Testis (tissue), 5 donors: ENCODE measurements at places on chromosomes 4 and X.

DNA sequence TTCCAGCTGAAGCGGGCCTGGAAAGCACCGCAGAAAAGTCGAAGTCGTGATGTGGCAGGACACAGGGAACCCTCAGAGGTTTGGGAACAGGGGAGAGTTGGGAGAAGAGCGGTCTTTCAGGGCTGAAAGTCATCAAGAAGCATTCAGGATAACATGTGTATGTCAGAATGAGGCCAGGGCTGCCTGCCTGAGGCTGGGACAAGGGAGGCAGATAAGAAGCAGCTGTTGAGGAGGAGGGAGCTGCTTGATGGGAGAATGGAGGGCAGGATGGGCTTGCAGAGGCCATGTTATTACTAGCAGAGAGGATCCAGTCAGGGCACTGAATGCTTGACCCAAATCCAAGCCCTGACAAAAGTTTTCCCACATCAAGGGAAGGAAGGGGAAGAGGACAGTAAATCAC is 132.0 kb downstream of the ATG4A start:
- DNase-seq: no peak

DNA sequence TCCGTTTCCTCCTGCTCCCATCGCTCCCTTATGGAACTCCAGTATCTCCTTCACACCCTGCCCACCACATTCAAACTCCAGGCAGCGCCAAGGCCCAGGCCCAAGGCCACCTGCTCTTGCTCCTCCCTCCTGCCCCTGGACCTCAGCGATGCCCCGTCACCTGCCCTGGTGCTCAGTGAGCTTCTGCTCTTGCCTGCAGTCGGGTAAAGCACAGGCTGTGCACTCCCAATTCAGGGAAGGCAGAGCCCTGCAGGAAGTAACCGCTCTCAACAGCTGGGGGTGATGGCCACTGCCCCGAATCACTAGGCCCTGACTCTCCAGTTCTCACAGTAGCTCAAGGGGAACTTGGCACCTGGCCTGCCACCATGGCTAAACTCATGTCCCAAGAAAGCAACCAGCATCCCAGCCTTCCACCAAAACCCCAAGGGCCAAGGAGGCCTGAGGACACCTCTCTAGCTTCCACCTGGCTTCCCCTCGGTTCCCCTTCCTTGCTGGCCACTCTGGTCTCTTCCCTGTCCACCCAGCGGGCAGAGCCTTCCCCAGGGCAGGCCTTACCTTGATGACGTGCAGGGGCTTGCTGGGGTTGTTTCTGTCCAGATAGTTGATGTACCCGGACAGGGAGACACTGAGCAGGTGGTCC is 29.3 kb downstream of the WDR1 start:
- no peak for DNase-seq

DNA sequence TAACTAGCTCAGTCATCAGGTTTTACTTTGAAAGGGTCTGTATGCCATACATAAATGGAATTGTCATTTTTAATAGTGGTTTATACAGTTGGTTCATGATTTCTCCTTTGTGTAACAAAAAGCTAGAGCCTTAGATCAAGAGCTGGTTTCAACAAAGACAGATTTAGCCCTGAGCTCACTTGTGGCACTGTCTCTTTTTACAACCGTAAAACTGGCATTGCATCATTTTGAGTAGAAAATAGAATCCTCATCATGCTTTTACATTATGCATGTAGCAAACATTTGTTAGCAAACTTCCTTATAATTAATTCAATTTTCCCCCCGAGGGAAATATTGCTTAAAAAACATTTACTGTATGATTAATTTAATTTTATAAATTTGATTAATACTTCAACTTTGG is 1871.5 kb downstream of the ARAP2 start:
- no peak for DNase-seq

GRCh38 chr4:32117693-32118092 is 1397.5 kb downstream of the PCDH7 start:
- no peak for DNase-seq

- no peak for DNase-seq
These were observed 135.6 kb downstream of the FBXO8 start for GRCh38 chr4:174147863-174148262.

- DNase-seq: no peak
These were observed 133.4 kb downstream of the OPHN1 start for GRCh38 chrX:68299898-68300297.

DNA sequence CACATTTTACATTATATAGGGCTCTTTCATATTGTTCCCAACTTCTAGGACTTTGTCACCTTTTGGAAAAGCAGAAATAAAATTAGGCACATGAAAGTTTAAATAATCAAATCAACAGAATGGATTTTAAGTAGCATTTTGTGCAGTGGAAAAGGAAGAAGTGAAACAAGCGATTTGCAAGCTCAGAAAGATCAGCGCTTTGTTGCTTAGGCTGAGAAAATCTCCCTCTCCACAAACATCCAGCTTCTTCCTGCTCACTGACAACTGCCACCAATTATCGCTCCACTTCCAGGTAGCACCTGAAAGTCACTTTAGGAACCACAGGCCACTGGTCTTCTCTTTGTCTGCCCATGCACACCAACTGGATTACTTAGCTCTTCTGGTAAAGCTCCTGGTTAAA is 2.0 kb upstream of the PDK3 start:
- no peak for DNase-seq

DNA sequence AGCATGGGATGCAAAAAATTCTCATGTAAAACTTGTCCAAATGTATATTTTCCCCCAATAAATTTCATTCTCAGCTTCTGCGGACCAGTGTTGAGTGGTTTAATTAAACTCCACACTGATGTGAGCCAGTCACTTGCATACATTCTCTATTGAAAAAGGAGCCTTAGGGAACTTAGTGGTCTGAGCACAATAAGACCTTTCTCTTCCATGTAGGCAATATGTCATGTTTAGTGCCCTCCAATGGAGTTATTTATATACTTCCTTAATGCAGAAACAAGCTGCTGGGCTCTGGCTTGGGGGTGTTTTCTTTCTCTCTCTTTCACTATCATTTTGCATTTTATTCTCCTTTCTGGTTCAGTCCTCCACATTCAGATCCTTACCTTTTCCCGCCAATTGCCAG is 196.9 kb downstream of the ANAPC10 start:
- DNase-seq: no peak

DNA sequence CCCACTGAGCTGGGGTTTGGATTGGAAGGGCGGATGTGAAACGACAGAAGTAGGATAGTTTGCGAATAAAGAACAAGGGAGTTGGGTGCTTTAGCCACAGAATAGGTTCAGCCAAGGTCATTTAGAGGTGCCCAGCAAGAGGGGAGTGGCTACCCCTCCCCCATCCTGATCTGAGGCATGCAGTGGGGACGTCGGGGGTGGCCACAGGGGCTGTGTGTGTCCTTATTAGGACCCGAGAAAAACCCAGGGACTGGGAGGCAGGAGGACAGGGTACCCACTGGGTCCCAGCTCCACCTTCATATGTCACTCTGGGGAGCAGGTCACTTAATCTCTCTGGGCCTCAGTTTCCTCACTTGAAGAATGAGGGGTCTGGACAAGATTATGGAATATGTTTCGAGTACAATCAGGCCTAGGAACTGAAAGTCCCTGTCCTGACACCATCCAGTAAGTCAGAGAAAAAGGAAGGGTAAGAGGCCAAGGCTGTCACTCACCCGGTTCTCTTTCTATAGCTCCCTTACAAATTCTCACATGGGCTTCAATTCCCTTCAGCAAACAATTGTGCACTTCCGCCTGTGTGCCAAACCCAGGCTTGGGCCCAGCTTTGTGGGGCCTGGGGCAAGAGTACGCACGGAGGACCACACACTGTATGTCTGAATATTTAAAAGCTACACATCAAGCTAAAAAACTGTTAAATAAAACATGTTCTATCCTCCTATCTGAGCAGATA is 4.2 kb upstream of the NYX start:
- no peak for DNase-seq

DNA sequence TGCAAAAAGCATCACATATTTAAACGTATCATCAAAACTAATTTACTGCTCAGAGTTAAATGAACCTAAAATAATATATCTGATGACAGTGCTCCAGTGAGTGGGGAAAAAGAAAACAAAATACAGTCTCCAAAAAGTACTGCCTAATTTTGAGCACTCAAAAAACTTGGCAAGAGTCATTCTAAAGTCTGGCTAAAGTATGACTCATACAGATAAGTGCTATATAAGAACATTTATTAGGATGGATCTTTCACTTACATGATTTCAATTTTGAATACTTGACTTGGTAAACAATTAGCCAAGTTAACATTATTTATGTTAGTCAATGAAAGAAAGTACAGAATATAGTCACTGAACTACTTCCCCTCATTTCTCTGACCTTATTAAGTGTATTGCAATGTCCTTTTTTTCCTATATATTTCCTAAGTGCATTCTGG is 27.2 kb downstream of the FBXO8 start:
- DNase-seq: no peak

DNA sequence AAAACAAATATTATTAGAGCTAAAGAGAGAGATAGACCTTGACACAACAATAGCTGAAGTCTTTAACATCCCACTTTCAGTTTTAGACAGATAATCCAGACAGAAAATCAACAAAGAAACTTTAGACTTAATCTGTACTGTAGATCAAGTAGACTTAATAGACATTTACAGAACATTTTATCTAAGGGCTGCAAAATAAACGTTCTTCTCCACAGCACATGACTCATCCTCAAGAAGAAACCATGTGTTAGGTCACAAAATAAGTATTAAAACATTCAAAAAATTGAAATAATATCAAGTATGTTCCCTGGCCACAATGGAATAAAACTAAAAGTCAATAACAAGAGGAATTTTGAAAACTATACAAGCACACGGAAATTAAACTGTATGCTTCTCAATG is 1510.3 kb upstream of the PCDH10 start:
- DNase-seq: no peak

DNA sequence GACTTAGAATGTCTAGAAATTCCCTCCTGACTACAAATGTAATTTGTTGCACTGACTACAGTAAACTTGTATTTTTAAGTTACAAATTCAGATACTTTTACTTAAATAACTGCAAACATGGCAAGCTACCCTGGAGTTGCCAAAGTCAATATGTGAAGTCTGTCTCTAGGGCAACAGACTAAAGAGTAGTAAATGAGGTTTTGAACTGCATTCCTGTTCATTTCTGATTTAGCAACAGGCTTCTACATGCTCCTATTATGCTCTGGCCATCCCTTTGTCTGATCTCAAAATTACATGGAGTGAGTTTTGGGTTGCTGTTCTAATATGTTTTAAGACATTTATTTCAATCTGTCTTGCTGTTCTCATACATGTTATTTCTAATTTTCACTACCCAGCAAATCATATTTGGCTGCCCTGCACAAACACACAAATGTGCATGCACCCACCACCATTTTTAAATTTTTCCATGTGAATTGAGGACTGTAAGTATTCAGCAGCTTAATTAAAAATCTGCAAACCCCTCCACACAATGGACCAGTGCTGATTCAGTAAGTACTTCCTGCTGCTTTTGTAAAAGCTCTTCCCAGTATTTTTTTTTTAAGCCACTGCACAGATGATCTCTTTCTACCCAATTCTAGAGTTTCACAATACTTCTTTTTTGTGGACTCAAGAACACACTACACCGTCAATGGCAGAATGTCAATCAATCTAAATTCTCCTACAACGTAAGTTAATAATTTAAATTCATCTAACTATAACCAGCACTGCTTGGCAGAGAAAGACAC is 26.7 kb downstream of the SH3RF1 start:
- no peak for DNase-seq

DNA sequence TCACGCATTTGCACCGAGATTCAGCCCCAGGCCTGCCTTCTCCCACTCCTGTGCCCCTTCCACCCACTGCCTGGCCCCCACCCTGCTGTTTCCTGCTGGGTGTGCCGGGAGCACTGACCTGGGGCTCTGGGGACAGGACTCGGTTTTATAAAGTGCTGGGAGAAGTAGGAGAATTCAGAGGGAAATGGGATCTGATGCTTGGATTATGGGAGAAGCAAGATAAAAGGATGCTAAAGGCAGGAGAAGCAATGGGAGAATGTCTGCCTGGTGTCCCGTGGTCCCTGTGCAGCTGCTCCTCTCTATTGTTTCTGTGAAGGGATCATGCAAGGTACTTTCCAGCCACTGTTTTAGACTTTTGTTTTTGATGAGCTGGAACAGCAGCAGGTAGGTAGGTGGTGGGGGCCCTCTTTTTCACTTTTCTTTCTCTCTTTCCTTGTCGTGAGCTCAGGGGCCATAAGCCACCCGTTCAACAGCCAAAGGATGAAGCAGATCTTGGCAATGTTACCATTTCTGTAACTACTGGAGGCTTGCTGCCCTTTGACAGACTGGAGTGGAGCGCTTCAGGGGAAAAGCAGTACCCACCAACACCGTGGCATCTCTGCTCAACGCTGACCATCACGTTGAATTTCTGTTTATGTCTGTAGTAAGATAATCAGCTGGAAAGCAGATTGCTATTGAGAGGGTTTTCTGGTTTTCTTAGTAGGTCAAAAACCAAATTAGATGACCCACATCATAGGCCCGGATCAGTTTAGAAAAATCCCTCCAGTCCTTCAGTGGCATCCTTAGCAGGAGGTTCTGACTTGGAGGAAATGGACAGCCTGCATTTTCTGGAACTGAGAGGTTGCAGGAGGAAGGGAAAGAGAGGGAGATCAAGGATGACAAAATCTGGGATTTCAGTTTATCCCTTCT is 63.8 kb upstream of the ENPP6 start:
- DNase-seq: no peak

DNA sequence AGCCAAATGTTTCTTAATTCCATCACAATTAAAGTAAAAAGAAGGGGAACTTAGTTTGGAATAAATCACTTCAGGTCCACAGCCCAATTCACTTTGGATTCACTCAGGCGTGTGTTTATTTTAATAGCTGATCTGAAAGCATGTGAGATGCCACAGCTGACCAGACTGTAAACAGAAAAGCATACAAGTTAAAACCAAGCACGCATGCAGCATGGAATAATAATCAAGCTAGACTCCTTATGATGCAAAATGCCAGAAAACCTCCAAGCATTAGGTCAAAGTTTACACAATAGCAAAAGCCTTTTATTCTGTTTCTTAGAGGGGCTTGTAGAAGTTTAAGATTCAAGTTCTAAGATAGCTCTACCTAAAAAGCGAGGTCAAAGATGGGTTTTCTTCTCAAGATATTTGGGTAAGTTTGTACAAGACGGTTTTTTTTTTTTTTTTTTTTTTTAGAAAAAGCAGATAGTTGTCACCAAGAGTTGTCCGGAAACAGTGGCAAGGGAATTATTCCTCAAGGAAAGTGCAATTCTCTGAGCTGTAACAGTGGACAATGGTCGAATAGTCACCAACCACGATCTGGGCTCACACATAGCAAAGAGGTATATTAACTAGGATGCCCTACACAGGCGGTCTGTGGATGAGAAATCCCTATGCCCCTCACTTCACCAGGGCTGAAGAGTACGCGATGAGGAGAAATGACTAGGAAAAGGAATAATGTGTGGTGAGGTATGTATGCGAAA is 763 bp upstream of the PRRG1 start:
- no peak for DNase-seq

DNA sequence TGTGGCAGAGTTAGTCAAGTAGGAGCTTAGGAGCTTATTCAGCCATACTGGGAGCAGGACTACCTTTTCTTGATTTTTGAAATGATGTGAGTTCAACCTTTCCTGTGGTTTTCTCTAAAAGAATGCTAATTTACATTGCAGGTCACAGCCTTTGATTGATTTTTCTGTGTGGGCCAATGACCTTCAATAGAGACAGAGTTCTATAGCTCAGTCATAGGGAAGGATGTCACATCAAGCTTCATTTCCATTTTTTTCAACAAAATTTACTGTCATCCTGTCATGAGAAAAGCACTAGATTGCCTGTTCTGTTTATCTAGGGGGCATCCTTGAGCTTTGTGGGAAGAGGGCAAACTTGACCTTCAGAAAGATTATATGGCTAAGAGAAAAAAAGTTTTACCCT is 448.7 kb downstream of the MID1IP1 start:
- no peak for DNase-seq
